ENCODE measurements at places on chromosomes 12 and 14. TPM values are rescaled to one million over a fixed set of nuclear protein-coding genes. Genes with fewer than 3 reads are reported as not detected.
A peak's percentile ranks its signal among the peaks of the same experiment; 100 is the strongest.

DNA sequence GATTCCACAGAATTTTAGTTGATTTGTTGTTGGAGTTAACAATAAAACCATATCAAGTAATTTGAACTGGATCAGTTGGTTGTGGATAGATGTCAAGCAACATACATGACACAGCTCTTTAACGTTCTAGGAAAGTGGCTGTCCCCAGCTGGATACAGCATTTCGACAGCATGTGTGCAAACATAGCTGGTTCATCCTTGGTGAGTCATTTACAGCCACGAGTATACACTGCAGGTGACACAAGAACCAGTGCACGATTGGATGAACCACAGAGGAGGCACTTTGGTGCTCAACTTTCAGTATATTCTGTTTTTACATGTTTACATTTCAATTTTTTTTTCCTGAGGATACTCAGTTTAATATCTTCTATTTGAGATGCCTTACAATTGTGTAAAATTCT is 242.4 kb downstream of the TMEM117 start:
- no peak overlapping the region for H3K4me3 ChIP-seq
- no peak for DNase-seq
- H3K27me3 ChIP-seq: no peaks in the 10 kb centered on the region
- no peaks in the 10 kb centered on the region for H3K36me3 ChIP-seq
- no peak overlapping the region for H3K27ac ChIP-seq

DNA sequence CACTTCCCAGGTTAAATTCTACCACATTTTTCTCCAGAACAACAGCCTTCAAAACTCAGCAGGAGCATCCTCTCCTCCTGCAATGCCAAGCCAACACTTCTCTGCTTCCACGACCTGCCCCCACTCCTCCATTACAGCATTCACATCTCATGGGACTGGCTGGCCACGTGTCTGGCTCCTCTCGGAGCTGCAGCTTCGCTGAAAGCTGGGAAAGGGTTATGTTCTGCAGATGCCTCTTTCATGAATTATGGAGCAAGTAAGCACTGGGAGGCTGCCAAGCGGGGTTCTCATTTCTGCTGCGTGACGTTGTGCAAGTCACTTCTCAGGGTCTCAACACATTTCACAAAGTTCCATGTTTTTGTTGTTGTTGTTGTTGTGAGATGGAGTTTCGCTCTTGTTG is 142.2 kb upstream of the RFLNA start:
- H3K27me3 ChIP-seq: no peaks in the 10 kb centered on the region
- H3K36me3 ChIP-seq: no peaks in the 10 kb centered on the region
- H3K4me3 ChIP-seq: no peak overlapping the region
- no peak for DNase-seq

- H3K27me3 ChIP-seq: no peaks in the 10 kb centered on the region
- no peak overlapping the region for H3K27ac ChIP-seq
- H3K36me3 ChIP-seq: no peaks in the 10 kb centered on the region
- no peaks in the 10 kb centered on the region for H3K4me1 ChIP-seq
Measured at GRCh38 chr12:69189378-69189978, 49.9 kb upstream of the CPSF6 start.

ABCD2 gene
- polyA plus RNA-seq: not detected

ART4 gene
- polyA plus RNA-seq: not detected

ASB2 gene
- polyA plus RNA-seq: 3.3 TPM

TMEM253 gene
- polyA plus RNA-seq: not detected

DNA sequence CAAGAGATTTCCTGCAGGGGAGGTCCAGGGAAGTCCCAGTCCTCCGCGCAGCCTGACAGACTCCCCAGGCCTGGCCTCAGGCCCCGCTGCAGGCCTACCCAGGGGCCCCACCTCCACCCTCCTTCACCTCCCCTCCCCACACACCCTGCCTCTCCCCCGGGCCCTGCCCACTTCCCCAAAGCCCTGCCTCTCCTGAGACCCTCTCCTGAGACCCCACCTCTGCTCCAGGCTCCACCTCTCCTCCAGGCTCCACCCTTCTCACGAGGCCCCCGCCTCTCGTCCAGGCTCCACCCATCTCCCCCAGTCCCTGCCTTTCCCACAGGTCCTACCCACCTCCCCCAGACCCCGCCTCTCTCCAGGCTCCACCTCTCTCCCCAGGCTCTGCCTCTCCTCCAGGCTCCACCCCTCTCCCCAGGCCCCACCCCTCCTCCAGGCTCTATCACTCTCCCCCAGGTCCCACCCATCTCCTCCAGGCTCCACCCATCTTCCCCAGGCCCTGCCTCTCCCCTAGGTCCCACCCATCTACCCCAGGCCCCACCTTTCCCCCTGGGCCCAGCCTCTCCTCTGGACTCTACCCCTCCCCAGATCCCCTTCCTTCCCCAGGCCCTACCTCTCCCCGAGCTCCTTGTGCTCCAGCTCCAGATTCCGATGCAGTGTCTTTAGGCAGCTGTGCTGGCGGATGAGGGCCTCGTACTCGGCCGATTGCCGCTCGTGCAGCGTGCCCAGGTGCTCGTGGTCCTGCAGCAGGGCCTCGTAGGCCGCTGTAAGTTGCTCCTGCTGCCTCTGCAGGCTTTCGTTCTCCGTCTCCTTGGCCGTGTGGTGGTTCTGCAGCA is 58.8 kb upstream of the GPR68 start:
- no peak overlapping the region for H3K27ac ChIP-seq
- peak; percentile 7 for DNase-seq
- H3K36me3 ChIP-seq: peaks cover 100% of the 10 kb centered on the region
- no peak overlapping the region for H3K4me3 ChIP-seq
- no peaks in the 10 kb centered on the region for H3K4me1 ChIP-seq

ATP5MC2 gene
- polyA plus RNA-seq: 522 TPM

PRB3 gene
- not detected for polyA plus RNA-seq

GRCh38 chr12:400828-401227 is 616 bp upstream of the CCDC77 start:
- peak overlapping the region; percentile 92 for H3K4me3 ChIP-seq
- H3K36me3 ChIP-seq: no peaks in the 10 kb centered on the region
- DNase-seq: no peak
- H3K27me3 ChIP-seq: no peaks in the 10 kb centered on the region
- peaks cover 12% of the 10 kb centered on the region for H3K4me1 ChIP-seq

DNA sequence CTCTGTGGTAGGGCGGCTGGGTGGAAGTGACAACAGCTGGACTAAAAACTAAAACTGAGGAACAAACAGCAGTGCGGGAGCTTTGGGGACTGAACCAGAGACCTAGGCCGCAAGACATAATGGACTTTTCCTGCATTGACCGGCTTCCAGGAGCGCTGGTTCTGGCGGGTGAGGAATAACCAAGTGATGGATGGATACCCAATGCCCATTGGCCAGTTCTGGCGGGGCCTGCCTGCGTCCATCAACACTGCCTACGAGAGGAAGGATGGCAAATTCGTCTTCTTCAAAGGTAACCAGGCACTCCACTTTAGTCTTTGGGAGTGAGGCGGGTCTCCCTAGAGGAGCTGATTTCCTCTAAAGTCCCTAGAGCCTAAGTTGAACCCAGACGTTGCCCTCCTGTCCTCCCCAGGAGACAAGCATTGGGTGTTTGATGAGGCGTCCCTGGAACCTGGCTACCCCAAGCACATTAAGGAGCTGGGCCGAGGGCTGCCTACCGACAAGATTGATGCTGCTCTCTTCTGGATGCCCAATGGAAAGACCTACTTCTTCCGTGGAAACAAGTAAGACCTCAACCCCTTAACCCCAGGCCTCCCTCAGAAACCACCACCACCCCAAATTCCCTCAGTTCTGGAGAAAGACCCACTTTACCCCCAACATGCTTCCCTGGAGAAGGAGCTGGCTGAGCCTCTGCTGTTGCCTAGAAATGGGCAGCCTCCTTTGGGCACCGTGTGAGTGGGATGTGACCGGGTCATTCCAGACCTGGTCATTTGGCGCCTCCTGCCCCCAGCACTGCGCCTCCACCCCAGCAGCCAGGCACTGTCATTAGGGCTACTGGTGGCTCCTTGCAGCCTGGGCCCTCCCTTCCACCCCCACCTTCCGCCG is 8.1 kb downstream of the MMP14 start:
- H3K4me1 ChIP-seq: peaks cover 15% of the 10 kb centered on the region
- H3K4me3 ChIP-seq: no peak overlapping the region
- no peaks in the 10 kb centered on the region for H3K36me3 ChIP-seq
- no peak overlapping the region for H3K27ac ChIP-seq
- no peaks in the 10 kb centered on the region for H3K27me3 ChIP-seq

GRCh38 chr14:69665631-69666030 is 54.2 kb downstream of the SUSD6 start:
- peak overlapping the region; percentile 10 for H3K27ac ChIP-seq
- no peak overlapping the region for H3K4me3 ChIP-seq
- H3K27me3 ChIP-seq: no peaks in the 10 kb centered on the region
- H3K4me1 ChIP-seq: peaks cover 26% of the 10 kb centered on the region

DNA sequence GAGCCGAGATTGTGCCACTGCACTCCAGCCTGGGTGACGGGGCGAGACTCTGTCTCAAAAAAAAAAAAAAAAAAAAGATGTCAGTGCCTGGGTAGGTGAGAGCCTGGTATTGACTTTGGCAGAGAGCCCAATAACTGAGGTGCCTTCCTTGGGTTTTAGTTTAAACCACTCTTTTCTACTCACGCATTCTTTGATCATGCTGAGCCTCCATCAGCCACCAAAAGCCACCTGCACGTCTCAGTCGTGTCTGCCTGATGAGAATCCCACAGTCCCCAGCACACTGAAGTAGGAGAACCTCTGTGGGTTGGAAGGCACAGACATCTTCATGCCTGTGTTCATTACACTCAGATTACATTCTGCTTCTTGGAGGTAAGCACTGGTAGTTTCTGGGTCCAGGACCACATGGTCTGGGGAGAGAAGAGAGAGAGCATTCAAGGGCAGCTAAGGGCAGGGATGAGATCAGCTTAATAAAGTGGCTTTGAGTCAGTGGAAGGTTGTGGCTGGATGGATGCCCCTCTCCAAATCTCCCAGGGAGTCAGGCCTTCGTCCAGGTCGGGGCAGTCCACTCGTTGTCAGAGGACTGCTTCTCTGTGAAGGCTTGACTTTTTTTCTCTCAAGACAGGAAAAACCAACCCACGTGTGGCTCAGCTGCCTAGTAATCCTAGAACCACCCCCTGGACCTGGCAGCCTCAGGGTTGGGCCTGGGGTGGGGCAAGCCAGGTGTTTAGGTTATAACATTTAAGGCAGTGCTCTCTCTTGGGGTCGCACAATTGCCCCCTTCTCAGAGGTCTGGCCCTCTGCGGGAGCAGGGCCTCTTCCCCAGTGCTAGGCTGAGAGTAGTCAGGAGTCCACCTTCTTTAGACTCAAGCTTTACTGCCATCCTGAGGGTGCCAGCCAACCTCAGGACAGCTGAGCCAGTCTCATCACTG is 32.6 kb upstream of the MAX start:
- H3K4me3 ChIP-seq: no peak overlapping the region
- no peak overlapping the region for H3K27ac ChIP-seq
- no peaks in the 10 kb centered on the region for H3K4me1 ChIP-seq
- no peak for DNase-seq
- no peaks in the 10 kb centered on the region for H3K36me3 ChIP-seq
- no peaks in the 10 kb centered on the region for H3K27me3 ChIP-seq

DNA sequence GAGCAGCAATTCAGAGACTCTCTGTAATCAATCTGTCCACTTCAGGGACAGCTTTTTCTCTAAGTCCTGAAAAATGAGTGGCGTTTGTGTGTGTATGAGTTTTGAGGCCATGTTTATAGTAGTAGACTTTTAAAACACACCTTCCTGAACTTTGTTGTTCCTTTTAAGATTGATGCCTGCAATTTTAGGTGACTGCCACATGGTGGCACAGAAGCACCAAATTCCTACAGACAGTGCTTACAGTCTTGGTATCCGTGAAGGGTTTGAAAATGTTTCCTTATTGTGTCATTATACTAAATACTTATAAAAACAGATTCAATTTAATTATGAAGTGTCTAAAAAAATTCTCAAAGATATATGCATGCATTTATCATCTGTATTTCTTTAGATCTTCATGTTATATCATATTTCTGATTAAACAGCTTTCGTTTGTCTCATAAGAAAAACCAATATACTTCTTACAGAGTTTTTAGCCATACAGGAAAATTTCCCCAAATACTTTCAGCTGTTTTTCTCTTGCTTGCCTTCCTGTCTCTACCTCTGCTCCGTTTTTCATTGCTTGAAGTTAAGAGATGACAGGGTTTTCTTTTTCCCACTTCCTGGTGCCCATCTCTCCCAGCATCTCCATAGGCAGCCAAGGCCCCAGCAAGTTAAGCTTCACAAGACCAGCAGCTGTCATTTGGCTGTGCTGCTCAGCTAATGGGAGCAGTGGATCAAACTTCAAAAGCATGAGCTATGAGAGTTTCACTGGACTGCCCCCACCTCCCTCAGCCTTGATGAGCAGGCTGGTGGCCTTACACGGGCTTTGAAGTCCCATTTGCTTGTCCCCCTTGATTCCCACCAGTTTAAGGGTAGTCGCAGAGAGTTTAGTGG is 259.6 kb downstream of the AKAP6 start:
- no peaks in the 10 kb centered on the region for H3K4me1 ChIP-seq
- H3K27me3 ChIP-seq: no peaks in the 10 kb centered on the region
- H3K27ac ChIP-seq: no peak overlapping the region
- DNase-seq: peak; percentile 23
- H3K36me3 ChIP-seq: no peaks in the 10 kb centered on the region

SIX6 gene
- polyA plus RNA-seq: not detected

DNA sequence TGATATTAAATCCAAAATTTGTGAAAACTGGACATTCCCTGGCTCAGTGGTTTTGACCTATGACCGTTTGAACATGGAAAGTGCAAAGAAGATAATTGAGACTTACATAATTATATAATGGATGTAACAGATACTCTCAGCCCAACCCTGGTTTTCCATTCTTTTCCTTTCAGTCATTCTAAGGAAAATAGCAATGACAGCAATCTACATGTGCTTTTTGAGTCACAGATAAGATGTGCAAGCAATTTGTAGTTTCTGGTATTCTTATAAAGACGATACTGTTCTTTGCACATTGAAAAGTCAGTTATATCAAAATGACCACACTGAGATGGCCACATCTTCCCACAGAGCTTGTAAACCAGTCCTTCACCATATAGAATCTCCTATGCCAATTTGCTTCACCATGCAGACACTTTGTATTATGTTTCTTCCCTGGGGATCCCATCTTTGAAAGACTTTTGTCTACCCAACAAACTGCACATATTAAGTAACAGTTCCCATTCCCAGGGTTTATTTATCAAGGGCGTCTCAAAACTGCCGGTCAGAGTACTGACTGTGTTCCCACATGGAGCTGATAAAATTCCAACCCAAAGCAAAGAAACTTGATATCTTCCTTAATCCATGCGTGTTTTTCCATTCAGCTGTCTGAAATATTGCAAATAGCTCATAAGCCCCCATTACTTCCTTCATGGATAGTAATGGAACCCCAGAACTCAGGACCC is 34.8 kb downstream of the PLXNC1 start:
- H3K27me3 ChIP-seq: no peaks in the 10 kb centered on the region
- no peak overlapping the region for H3K27ac ChIP-seq
- no peak for DNase-seq
- peaks cover 25% of the 10 kb centered on the region for H3K4me1 ChIP-seq

GRCh38 chr12:66713984-66714383 is 35.1 kb upstream of the GRIP1 start:
- DNase-seq: no peak
- no peak overlapping the region for H3K27ac ChIP-seq
- no peaks in the 10 kb centered on the region for H3K4me1 ChIP-seq

DNA sequence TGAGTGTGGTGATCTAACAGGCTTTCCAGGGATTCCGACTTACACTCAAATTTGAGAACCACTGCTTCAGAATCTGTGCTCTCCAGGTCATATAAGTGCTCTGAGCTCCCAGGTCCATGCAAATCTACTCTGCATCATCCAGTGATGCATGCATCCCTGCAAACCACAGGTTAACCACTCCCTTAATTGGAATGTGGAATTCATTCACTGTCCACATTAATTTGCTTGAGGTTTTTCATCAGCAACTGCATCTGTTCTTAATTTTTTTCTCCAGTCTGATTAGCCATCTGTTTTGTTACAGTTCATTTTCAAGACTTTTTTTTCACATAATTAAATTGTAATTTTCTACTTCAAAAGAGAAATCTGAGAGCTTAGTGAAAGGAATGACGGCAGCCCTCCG is 43.4 kb upstream of the RIN3 start:
- H3K27me3 ChIP-seq: no peaks in the 10 kb centered on the region
- no peak overlapping the region for H3K4me3 ChIP-seq
- H3K27ac ChIP-seq: no peak overlapping the region
- H3K36me3 ChIP-seq: no peaks in the 10 kb centered on the region

Data from CD14-positive monocyte (primary cell).